ENCODE measurements at places on chromosomes 3 and 15.

GRCh38 chr15:58546066-58546591 is 114.3 kb downstream of the LIPC start:
- no peak for DNase-seq

DNA sequence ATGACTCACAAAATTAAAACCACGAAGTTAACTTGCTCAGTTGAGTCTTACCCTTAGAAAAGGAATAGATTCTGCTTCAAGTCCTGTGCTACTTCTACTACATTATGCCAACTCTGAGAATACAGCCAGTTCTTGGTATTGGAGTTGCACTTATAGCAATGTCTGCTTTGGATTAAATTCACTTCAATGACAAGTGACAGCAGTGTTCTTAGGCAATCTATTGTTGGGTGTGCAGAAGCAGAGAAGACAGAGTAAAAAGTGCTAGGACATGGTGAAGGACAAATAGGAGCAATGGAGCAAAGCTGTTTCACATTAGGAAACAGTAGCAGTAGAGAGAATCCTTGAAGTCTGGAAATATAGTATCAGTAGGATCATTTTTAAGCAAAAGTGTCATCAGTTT is 713.1 kb downstream of the SI start:
- no peak for DNase-seq

DNA sequence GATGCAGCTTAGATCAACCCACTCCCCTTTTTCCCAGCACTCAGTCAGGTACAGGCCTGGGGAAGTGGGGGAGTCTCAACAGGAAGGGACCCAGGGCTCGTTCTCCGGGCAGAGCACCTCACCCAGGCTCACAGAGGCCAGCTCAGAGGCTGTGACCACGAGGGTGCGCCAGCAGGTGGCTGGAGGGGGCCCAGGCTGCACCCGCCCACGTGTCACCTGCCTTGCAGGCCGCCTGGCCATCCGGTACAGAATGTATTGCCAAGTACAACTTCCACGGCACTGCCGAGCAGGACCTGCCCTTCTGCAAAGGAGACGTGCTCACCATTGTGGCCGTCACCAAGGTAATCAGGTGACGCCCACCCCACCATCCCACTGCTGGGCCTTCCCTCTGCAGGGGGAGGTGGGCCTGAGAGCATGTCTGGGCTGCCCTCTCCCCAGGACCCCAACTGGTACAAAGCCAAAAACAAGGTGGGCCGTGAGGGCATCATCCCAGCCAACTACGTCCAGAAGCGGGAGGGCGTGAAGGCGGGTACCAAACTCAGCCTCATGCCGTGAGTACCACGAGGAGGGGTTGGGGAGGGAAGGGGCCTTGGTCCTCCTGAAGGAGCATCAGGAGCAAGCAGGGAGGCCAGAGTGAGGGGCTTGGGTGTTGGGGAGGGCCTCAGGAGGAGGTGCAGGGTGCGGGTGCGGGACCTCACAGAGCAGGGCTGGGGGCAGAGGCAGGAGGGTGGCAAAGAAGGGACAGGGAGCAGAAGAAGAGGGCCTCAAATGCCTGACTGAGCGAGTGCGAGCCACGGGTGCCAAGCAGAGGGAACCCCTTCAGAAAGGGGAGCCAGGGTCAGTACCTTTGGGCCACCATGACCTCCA is 14.0 kb upstream of the LMAN1L start:
- no peak for DNase-seq

DNA sequence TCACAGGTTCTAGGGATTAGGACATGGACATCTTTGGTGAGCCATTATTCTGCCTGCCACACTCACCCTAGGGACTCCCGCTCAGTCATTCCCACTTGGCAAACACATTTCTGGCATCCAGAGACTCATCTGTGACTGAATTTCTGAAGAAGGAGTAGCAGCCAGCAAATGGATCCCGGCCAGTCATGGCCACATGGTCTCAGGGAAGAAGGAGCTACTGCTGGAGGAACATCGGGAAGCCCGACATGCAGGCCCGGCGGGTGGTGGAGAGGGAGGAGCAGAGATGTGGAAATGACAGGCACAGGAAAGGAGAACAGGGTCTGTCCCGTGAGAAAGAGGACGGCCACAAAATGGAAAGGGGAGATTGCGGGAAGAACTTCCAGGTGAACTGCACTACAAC is 65.4 kb downstream of the SEMA5B start:
- no peak for DNase-seq

- DNase-seq = no peak
These were observed 43.1 kb downstream of the TRPM1 start for GRCh38 chr15:31058236-31058962.

GRCh38 chr3:141876891-141877621 is 613 bp downstream of the ATP1B3 start:
- DNase-seq = peak; percentile 41

DNA sequence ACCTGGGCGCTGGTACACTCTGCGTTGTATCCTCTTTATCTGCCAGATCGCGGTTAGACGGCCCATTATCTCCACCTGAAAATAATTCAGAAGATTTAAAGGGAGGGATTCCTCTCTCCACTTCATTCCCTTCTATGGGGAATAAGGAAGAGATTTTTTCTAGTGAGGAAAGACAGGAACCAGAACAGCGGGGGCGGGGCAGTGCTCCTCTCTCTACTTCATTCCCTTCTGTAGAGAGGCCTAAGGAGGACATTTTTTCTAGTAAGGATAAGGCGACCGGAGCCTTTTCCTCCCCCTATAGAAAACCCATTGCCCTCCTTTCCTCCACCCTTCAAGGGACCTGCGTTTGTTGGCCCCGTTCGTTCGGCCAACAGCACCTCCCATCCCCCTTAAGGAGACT is 8.3 kb upstream of the LIPH start:
- no peak for DNase-seq

DNA sequence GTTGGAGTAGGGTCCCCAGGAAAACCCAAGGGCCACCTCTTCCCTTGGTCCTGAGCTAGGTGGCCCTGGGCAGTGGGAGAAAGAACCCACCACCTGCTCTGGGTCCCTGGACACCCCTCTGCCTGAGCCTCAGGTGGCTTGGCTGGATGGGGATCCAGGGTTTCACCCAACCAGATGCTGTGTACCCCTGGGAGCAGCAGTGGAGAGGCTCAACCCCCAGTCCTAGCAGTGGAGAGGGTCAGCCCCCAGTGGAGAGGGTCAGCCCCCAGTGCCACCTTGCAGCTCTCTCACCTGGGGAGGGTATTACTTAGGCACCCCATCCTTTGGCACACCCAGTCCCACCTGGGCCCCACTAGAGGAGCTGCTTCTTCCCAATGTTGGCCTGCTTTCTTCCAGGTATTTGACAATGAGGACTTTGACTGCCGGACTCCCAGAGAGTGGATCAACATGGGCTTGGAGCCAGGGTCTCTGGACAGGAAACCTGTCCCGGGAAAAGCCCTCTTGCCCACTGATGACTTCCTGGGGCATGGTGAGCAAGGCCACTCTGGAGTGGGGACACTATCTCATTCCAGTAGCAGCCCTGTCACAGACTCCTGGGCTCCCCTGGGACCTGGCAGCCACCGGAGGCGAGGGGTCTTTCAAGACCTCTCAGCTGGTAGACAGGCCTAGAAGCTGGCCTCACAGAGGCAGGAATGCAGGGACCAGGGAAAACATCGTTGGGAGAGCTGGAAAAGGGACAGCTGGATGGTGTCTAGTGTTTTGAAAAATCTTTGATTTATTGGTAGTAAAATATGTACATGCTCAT is 11.6 kb downstream of the DNAH1 start:
- no peak for DNase-seq

DNA sequence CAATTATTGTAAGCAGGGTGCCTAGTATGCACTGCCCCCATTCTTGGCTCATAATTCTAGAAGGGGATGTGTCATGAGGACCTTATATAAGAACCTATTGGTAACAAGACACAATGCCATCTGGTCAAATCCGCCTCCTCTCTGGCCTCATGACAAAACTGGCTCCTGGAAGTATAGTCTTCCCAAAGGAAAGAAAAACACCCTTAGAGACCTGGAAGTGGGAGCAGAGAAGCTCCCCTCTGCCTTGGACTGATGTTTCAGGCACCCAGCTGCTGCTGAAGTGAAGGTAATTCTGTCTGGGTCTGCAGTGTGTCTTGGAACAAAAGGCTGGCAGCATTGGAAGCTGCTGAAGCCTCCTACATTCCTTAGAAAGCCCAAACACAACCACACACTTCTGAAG is 107.2 kb upstream of the CLSTN2 start:
- DNase-seq = no peak

DNA sequence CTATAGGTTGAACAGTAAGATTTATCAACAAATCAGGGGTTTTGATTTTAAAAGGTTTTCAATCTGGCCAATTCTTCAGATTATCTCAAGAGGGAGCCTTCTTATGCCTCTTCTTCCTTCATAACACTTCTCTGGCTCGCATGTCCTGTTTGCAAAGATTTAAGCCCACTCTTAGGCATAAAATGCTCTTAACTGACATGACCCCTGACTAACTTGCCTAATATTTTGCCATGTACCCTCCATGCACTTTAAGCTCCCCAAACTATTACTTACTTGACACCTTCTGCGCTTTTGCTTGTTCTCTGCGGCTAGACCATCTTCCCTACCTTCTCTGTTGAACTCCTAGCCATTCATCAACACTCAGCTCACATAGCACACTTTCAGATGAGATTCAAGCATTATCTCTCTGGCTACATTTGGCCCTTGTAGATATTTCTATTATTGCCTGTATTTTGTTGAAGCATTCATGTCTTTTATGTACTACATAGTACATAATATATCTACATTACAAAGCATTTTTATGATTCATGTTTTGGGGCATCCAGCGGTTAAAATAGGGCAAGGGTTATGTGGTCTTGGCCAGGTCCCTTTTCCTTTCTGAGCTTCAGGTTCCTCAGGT is 1.0 kb upstream of the ARIH1 start:
- no peak for DNase-seq

DNA sequence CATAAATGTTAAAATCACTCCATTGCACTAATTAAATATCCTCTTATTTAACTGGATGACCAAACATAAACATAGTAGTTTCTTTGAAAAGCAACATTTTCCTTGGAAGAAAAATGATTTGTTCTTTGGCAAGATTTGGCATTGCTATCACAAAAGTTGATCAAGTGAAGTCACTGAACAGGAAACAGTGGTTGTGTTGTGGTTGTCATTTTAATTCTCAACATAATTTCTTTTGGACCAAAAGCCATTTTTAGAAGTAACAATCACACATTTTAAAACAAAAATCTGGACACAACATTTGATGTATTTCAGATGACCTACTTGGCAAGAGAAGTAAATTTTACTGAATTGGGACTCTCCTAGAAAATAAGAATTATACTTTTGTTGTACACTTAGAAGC is 872.3 kb downstream of the ROBO1 start:
- no peak for DNase-seq

- no peak for DNase-seq
These were observed 22.7 kb downstream of the SSUH2 start for GRCh38 chr3:8621872-8622271.

GRCh38 chr3:10575601-10576160 is 70.3 kb upstream of the ATP2B2 start:
- DNase-seq = no peak

- no peak for DNase-seq
These were observed 33.3 kb downstream of the MAP1A start for GRCh38 chr15:43550527-43551363.

- DNase-seq = peak; percentile 8
These were observed 145.0 kb downstream of the LRRK1 start for GRCh38 chr15:101063891-101064794.

DNA sequence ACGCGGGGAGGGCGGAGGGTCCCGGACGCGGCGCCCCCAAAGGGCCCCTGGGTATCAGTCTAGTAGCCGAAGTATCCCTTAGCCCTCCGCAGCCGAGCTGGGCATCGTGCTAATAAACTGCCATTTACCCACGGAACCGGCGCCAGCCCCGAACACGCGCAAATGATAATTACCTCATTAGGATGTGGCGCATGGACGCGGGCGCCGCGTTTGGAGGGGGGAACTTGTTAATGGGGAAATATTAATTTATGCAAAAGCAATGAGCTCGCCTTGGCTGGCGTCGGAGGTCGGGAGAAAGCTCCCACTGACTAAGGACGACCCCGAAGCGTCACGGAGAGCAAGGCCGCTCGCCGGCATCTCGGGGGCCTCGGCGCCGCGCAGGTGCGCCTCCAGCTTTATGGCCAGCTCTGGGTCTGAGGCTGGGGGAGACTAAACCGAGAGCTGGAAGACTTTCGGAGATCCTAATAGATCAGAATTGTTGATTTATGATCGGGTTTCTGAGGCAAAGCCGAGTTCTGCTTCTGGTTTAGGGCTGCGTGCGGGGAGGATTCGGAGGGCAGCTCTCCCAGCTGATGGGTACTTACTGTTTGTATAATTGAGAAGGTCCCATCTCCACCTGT is 474 bp upstream of the FEZF2 start:
- DNase-seq = no peak

GRCh38 chr15:66751579-66751978 is 49.5 kb downstream of the SMAD6 start:
- DNase-seq = no peak

- no peak for DNase-seq
These were observed 63.1 kb upstream of the UBE3A start for GRCh38 chr15:25501828-25502446.

DNA sequence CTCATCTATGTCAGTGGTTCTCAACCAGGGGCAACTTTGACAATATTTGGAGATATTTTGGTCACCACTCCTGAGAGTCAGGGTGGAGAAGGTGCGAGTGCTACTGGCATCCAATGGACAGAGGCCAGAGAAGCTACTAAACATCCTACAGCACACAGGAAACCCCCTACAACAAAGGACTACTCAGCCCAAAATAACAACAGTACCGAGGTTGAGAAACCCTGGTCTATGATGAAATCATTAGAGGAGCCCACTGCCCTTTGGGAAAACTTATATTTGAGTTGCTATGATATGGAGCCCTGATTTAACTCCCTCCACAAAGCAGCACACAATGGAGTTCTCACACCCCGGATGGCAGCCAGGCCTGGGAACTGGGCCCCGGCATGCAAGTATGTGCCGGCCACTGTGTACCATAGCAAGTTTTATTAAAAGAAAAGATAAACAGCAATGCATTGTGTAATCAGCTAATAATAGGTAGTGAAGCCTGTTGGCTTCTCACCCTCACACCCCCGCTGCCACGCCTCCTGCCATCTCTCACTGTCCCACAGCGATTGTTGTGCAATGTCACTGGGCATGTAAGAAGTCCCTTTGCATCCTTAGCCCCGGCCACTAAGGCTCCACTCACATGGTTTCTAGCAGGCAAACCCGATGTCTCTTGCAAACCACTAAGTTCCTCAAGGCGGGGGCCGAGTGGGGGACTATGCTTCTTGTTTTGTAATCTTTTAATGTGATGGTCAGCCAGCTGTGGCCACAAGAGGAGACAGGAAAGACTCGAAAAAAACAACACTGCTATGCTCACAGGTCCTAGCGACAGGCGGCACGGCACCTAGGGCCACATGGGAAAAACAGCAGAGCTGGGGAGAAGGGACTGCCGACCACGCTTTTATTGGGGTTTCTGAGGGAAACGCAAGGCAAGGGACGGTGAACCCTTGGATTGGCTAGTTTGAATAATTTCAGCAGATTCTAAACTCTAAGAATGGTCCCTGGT is 110.0 kb downstream of the AQP9 start:
- peak; percentile 61 for DNase-seq

Data from amygdala (tissue), 56 donors.